NCI-H1048 (cell line): ENCODE measurements at places on chromosomes 16 and 17.

DNA sequence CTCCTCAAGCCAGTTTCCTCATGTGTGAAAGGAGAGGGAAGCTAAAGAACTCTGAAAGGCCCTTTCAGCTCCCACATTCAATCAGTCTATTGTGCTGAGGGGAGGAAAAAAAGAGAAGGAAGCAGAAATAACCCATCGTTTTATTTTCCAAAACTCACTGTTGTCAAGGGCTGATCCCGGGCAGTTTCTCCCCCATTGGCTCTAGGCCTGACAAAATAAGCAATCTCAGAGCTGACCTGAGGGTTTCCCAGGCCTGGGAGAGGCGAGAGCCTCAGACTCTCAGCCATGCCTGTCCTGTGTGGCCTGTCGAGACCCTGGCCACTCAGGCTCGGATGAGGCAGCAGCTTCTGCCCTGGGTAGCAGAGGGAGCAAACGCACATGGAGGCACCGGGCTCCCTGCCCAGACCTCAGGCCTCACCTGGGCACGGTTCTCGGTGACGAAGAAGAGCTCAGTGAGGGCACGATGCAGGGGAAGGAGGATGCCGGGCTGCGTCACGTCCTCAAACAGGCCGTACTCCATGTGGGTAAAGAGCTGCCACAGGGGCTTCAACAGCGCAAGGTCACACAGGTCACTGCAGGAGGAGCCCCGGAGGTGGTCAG lies 45.0 kb upstream of the ATP2A3 start:
- DNase-seq = no peak

GRCh38 chr16:49972961-49973360 lies 52.1 kb upstream of the CNEP1R1 start:
- DNase-seq = no peak

DNA sequence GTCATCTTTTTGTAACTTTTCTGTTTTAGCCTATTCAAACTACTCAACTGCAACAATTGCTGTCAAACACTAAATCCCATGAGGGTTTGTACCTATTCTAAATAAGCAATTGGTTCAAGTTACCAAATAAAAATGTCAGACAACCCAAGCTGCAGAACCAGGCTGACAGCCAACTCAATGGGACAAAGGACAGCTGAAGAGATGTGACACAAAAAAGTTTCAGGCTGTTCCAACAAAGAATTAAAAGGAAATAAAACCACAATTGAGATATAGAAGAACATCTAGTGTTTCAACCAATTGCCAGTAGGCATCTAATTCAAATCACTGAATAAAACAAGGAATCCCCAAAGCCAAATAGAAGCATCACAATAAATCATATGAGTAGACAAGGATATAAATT lies 49.3 kb downstream of the GRB7 start:
- no peak for DNase-seq

- DNase-seq = no peak
These were observed 63.4 kb downstream of the ADCY9 start for GRCh38 chr16:4052801-4053293.

DNA sequence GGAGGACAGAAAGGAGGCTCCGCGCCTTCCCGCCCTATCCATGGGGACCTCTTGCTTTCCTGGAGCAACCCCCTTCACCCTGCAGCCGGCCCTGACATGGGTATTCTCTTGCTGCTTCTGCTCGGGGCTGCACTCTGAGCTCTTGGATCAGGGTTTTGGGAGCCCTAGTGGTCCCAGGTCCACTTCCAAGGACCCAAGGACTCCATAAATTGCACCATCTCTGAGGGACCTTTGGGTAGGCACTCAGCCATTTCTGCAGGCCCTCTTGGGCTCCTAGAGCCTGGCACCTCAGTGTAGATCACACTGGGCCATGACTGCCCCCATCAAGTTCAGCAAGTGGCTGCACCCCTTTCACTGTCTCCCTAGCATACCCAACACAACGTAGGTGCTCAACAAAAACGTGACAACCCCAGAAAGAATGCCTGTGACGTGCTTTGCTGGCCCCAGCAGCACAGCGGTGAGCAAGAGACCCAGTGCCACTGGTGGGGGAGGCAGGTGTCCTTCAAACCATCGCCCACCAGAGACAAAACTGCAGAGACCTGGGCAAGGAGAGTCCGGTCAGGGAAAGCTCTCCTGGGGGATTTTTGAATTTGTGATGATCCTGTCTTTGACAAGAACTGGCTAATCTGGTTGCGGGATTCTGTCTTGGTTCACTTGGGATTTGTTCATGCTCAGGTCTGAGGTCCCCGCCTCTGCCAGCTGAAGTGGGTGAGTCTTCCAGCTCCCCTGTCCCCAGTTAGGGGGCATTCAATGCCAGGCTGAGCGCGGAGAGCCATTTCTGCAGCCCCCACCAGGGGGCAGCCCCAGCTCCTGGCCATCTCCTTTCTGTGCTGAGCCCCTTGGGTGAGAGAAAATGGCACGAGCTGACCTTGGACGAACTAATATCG lies 2.5 kb upstream of the RAB11FIP4 start:
- DNase-seq = no peak

- no peak for DNase-seq
These were observed at the start of the genes CCDC78 and HAGHL for GRCh38 chr16:726438-727290. Gene CCDC78, minus strand, starts transcription at chr16:726443. Its CDS starts 76 bp downstream, at chr16:726367. Gene HAGHL, plus strand, starts transcription at chr16:727106. Its CDS starts 404 bp downstream, at chr16:727510.

GRCh38 chr17:4710693-4711634 lies 532 bp downstream of the ARRB2 start:
- no peak for DNase-seq

DNA sequence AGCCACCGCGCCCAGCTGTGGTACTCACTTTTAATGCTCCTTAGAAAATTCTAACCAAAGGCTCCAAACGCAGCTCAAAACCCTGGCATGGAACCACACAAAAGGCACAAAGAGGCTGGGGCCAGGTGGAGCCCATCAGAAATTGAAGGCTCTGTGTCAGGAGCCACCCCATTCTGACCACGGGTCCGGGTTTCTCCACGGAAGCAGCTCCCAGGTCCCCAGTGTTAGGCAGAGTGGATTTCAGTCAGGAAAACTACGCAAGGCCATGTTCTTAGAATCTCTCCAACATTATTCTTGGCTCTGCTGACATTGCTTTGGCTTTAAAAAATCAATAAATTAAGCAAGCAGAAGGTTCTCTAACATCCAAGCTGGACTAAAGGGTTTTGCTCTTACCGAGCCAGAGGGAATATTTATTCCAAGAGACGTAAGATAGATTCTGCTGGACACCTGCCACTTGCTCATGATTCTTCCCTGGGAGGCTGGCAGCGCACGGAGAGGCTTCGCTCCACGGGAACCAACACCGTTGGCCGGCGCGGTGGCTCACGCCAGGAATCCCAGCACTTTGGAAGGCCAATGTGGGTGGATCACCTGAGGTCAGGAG lies 93.5 kb downstream of the NXN start:
- DNase-seq = no peak

- no peak for DNase-seq
These were observed 11.0 kb upstream of the KRT17 start for GRCh38 chr17:41635121-41636097.

DNA sequence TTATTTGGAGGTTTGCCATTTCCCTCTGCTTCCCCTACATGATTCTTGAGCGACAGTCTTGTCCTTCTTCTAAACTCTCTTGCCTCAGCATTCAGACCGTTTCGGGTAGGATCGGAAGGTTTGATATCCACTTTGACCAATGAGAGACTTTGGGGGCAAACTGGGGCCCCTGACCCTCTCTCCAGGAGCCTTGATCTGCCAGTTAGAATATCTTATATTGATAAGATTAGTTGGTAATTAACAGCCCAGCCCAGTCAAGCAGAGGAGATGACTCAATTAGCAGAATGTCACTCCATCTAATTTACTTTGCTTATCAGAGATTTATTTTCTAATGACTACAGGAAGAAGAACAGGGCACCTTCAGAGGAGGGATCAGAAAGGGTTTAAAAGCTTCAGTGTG lies 532.8 kb downstream of the XYLT1 start:
- DNase-seq = no peak

GRCh38 chr16:24203675-24204074 lies 52.5 kb upstream of the CACNG3 start:
- DNase-seq = no peak

DNA sequence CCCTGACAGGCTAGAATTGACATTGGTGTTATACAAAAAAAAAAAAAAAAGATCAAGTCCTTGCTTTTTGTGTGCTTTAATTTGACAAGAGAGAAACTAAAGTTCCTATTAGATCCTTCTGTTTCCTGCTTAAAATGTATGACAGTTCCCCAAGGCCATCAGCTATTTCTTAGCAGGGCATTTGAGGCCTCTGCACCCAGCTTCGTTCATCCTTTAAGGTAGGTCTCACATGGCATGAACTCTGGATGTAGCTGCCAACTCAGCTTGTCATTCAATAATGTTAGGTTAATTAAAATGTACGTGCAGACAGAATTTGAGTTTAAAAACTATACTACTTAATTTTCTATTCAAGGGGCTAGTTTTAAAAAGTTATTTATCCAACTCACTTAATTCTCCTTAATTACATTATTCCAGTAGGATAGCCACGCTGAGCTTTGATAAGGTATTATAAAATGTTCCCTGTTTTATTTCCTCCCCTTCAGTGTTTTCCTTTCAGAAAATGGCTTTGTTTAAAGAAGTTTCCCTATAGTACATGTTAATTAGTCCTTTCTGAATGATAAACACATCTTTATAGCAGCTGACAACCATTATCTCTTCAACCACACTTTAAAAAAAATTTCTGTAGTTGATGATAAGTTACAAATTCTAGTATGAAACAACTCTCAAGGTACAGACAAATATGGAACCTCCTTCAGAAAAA lies 1.2 kb upstream of the RFFL start:
- DNase-seq = no peak

- no peak for DNase-seq
These were observed 780 bp upstream of the DCAKD start for GRCh38 chr17:45052052-45052772.

- DNase-seq = no peak
These were observed 152.4 kb downstream of the ABCC12 start for GRCh38 chr16:48003206-48003907.

DNA sequence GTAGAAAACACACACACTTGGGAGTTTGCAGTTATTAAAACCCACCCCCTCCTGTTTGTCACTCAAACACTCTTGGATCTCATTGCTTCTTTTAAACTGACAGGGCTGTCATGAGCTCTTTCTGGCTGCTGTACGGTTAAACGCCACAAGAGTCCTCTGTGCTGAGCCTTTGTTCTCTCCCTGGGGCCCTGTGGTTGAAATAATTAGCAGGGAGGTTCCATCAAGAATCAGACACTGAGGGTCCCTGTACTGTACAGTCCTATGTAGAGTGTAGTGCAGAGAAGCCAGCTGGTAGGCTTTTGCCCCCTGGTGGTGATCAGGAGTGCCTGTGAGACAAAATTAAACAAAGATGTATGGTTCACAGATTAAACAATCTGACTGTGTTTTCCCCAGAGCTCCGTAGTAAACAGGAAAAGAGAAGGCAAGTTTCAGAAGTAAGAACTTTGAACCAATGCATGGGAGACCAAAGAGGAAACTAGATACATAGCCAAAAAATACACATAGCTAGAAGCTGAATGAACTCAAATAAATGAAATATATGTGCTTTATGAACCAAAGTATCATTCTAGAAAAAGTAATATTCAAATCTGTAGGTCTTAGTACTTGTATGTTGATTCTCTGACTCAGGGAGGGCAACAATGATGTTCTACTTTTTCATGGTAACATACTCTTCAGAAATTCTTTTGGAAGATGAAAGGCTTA lies 1.4 kb upstream of the SSH2 start:
- DNase-seq = peak; percentile 88

DNA sequence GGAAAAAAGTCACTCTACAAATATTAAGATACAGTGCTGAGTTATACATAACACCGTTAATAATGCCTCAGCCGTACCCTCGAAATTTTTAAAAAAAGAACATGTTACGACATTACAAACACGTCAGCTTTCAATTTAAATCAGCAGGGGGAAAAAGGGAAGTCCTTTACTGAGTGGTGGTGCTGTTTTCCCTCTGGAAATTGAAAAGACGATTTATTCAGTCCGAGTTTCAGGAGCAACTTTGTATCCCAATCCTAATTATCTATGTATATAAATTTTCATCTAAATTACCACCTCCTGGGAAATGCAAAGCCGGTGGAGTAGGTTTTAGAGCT lies 1.3 kb downstream of the NETO2 start:
- DNase-seq = no peak

DNA sequence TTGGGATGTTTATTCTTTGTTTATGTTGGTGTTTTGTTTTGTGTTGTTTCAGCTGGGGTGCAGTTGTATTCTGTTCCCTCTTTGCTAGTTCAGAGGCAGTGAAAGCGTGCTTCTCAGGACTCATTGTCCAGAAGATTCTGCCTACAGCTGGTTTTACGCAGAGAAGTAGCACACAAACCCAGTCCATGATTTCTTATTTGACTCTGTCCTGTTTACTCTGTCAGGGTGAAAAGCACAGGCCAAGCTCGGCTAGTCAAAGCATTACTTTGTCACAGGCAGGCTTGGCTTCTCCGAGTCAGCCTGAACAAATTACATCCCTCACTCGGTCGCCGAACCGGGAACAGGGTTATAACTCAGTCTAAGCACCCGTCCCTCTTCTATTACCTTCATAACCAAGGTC lies 435.0 kb downstream of the MAF start:
- DNase-seq = no peak

DNA sequence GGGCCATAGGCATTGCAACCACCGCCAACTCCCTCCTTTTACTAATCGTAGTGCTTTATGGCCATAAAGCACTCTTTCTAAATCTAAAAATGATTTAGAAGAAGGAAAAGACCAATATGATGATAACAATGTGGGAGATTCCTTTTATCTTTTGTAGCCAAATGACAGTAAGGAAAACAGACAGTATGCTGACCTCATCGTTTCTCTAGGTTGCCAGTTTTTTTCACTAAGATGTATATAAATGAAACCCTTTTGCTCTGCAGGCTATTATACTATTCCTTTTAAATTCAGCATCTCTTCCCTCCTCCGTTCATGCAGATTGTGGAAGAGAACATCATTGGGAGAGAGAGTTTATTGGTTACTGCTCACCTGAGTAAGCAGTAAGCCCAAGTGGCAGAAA lies 25.3 kb downstream of the OTOA start:
- DNase-seq = no peak

DNA sequence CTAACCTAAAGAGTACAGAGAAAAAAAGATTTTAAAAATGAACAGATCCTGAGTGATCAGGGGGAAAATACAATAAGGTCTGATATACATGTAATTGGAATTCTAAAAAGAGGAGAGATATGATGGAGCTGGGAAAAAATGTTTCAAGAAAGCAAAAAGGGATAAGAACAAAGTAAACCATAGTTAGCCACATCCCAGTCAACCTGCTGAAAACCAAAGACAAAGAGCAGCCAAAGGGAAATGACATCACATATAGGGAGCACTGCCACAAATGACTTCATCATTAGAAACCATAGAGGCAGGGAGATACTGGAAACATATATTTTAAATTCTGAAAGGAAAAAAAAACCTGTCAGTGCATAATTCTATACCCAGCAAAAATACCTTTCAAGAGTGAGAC lies 68.8 kb upstream of the AKTIP start:
- DNase-seq = no peak

DNA sequence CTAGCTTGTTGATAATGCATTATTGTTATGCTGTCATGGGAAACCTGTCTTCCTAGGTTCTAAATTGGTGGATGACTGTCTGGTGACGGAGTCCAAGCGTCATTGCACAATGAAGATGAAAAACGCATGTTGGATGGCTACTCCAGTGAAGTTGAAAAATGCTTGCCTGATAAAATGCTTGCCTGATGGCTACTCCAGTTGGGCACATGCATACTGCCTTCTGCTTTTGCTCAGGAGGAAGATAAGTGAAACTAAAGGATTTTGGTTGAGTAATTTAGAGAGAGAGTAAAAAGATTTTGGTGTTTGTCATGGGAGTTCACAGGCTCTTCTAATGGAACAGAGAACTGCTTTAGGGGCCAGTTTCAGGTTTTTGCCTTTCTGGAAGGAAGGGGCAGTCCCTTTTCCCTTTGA lies 118.6 kb downstream of the PRKCA start:
- no peak for DNase-seq
